ENCODE measurements at places on chromosomes 1 and 21.

GRCh38 chr1:10667861-10668761 is 128.3 kb downstream of the CASZ1 start:
- DNase-seq, result no peak

GRCh38 chr1:94805912-94806311 is 14.2 kb upstream of the SLC44A3 start:
- no peak for DNase-seq

GRCh38 chr1:117535821-117536220 is 70.0 kb upstream of the TENT5C start:
- DNase-seq, result no peak

- no peak for DNase-seq
Measured at GRCh38 chr1:1616045-1616790, 918 bp downstream of the MIB2 start.

DNA sequence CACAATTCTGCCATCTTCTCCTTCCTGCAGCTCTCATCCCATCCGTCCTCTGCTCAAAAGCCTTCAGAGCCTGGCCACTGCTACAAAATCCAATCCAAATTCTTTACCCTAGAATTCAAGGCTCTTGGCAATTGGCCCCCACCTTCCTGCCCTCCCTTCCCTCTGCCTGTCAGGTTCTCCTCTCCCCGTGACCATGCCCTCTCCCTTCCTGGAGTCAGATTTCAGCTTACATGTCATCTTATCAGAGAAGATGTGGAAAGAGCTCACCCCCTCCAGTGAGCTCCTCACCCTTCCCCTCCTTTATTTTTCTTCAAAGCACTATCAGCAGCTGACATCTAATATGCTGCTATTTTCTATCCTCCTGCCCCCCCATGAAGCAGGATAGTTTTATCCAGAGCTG is 86.9 kb downstream of the GRIK3 start:
- no peak for DNase-seq
